ENCODE measurements at places on chromosomes 2 and 18.

DNA sequence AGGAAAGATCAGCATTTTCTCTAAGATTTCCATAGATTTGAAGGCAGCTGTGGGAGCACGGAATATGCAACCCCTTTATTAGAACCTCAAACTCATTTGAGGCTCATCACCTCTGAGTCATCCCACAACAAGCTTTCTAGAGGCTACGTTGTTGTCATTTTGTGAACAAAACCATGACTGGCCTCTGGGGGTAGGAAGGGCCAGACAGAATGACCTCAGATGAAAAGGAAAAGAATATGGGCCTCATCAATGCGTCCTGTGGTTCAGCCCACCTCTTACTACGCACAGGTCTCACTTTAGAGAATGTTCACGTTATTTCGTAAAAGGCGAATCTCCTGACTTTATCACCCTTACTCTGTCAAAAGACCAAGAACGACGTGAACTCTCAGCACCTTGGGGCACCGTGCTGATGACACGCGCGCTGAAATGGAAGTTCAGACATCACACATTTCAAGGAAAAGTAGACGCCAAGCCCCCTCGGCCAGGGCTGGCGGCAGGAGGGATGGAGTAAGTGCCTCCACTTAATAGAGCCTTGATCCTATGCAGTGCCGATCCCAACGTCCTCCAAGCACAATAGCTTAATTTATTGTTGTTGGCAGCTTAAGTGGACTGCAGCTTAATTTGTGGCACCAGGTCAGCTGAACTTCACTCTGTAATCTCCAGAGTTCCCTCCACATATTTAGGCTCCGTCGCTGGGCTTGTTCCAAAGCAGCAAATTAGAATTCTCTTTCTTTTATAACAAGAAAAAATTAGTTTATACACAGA is 208.3 kb downstream of the EIPR1 start:
- DNase-seq, result peak; percentile 76

DNA sequence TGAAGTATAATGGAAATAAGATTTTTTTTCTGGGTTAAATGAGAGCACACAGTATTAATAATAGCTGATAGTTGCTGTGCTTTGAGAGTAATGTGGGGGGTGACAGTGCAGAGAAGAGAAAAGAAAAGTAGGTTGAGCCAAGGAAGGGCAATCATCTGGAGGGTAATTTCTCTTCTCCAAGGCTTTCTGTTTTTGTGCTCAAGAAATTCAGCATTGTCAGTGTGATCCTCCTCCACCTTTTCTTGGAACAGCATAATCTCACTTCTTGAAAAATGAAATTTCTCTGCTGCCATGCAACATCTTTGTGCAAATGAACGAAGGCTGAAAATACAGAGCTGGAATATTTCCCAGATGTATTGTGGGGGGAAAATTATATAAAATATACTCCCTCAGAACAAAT is 673.1 kb downstream of the LRRTM4 start:
- no peak for DNase-seq

DNA sequence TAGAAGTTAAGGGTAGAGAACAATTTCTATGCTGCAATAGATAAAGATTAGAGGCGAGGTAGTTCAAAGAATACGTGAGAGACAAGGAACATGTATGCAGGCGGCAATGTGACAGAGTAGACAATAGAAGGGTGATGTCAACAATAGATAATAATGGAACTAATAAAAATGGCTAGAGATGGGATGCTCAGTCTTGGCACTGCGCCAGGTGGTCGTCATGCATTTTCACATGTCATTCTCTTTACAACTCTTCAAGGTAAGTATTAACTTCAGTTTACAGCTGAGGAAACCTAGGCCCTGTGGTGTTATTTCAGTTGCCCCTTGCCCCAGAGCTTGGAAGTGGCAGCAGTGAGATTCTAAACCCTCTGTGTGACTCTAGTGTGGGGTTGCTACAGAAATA is 890.7 kb upstream of the CELF4 start:
- DNase-seq, result no peak

DNA sequence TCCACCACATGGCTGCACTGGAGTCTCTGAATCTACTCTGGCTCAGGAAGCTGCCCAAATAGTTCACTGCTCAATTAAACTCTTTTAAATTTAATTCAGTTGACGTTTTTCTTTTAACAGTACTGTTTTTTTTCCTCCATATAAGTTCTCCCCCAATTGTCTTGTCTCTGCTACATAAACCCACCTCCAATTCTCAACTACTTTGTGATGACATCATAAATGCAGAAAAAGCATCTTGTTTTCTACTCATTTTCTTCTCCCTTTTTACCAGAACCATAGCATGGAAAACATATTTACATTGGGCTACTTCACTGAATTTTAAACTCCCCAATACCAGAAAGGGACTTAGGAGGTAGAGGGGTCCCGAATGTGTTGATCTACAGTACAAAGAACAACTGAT is 270.4 kb downstream of the GPD2 start:
- DNase-seq, result no peak

DNA sequence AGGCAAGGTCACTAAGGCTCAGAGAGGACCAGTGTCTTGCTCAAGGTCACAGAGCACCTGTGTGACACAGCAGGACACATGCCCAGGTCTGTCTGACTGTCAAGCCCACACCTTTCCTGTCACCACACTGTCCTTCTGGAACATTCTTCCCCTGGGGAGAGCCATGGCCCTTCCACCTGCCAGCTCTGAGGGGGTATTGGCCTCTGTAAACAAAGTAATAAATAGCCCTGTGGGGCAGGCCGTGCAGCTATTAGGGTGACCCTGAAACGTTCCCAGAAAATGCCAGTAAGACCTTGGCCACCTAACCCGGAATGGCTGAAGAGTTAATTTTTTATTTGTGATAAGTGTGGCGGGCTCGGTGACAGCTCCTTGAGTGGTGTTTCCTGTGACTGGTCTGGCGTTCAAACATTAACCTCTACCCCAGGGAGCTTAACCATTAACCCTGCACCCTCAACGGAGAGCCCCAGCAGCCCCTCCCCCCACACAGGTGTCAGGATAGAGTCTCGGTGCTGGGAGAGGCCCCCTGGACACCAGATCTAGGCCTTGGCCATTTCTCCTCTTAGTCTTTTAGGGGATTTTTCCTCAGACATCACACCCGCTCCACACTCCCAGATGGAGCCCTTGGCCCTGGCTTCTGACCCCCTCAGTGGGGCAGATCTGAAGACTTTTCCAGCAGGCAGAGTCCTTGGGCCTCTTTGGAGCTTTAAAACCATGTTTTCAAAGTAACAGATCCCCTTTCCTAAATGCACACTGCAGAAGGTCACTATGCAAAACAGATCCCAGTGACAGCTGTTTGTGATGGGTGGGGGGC is 36.6 kb downstream of the SCTR start:
- no peak for DNase-seq

- no peak for DNase-seq
Observed at GRCh38 chr2:165796129-165796528, 2.1 kb upstream of the GALNT3 start.

GRCh38 chr2:12397854-12398253 is 318.9 kb upstream of the TRIB2 start:
- DNase-seq, result no peak

GRCh38 chr2:231931481-231931915 is 5.3 kb upstream of the NPPC start:
- DNase-seq, result peak; percentile 78

All from fibroblast of mammary gland (primary cell).